Spleen (tissue), 13 donors: ENCODE measurements at places on chromosomes 2 and 18.

DNA sequence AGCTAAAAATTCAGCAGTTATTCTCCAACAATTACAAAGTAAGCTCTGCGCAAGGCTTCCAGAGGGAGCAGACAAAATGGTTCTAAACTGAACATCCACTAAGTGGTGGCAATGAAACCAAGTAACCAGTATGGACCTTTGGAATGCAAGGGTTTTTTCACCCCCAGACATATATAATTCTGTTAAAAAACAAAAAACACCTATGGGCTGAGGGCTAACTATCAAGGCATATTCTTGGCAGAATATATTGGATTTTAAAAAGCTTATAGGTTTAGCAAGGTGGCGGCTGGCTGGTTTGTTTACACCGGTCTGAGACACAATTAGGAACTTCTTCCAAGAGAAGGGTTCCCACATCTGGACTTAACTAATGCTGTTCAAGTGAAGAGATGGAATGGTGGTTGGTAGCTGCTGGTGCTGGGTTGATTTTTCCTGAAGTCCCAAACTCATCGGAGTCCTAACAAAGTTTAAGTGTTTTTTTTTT, 2.8 kb downstream of the ZFP36L2 start:
- DNase-seq = peak; percentile 24

- DNase-seq = no peak
Observed at GRCh38 chr18:6056171-6056910, 161.0 kb upstream of the TMEM200C start.

DNA sequence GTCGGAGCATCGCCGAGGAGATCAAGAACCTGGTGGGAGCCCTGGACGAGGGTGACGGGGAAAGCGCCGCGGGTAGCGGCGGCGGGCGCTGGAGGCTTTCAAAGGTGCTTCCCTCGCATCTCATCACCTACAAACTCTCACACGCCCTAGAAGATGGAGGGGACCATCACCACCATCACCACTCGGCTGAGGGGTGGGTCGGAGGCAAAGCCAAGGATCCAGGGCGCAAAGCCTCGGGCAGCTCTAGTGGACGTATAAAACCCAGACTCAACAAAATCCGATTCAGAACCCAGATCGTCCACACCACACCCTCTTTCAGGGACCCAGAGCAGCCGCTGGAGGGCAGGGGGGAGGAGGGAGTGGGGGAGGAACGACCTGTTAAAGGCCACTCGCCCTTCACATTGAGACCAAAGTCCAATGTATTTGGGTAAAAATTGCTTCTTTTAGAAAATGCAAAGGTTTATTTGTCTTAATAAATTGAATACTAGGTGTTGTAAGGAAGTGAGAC, 1.5 kb downstream of the SOWAHC start:
- no peak for DNase-seq

DNA sequence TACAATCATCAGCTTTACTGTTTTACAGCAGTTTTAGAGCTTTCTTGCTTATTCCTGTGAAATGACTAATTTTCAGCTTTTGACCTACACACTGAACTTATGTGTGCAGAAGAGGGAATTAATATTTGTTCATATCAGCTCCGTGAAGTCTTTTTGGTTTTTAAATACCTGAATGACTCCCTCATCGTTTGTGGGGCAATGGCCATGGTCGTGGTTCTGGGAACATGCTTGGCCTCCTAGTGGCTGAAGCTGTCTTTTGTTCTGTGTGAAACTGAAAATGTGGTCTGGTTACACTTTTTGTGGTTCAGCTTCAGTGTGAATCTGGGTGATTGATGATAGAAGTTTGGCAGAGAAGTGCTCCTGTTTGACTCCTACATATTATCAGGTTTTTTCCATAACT, 408.1 kb downstream of the THSD7B start:
- DNase-seq = no peak
